SJSA1 (cell line): ENCODE measurements at places on chromosomes 13 and 19. TPM values are rescaled to one million over a fixed set of nuclear protein-coding genes. Genes with fewer than 3 reads are reported as not detected.

DNA sequence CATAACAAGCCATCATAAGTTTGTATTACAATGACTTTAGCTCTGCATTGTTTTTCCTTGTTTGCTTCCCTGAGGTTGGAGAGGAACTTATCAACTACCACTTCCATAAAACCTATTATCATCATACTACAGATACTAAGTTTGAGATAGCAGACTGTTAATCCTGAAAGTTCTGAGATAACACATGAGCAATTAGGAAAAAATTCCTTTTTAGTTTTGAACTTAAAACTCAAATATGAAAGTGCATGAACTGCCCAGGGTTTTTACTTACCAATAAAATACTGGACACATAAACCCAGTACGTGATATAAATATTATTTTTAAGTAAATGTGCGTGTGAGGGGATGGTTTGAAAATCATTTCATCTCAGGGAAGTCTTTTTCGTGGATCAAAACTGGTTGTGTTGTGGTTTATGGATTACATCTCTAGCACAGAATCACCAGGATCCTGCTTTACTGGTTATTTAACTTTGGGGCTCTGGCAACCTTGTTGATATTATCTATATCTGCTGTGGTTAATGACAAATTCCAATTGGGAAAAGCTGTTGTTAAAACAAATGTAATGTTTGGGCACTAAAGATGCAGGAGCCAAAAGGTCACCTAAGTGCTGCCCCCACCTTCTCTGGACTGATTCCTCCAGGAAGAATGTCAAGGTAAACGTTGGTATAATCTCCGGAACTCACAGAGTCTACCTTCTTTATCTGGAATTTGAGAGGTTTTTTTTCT, 12.4 kb downstream of the CDX2 start:
- no peak overlapping the region for H3K4me3 ChIP-seq
- H3K27me3 ChIP-seq = peaks cover 70% of the 10 kb centered on the region
- no peaks in the 10 kb centered on the region for H3K36me3 ChIP-seq
- no peak for DNase-seq

DNA sequence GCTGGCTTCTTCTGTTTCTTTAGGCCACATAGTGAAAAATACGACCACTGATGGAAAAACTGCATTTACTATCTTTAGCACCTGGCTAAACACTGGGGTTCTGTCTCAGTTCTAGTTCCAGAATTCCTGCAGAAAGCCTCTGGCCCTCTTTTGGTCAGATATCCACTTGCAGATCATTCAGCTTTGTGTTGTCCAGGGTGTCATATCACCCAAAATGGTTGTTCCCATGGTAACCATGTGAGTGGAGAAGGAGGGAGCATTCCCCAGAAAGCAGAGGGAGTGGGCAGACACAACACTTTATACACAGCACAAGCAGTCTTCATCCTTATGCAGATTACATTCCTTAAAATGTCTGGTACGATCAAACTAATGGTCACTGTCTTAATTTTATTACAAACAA, 73.5 kb downstream of the CAB39L start:
- DNase-seq = no peak
- no peaks in the 10 kb centered on the region for H3K36me3 ChIP-seq
- no peaks in the 10 kb centered on the region for H3K27me3 ChIP-seq
- no peak overlapping the region for H3K4me3 ChIP-seq
- H3K4me1 ChIP-seq = peaks cover 3% of the 10 kb centered on the region; the same call in 1 of the 2 replicates

- H3K4me3 ChIP-seq = no peak overlapping the region
- H3K27ac ChIP-seq = no peak overlapping the region
- peaks cover 4% of the 10 kb centered on the region for H3K4me1 ChIP-seq
- H3K36me3 ChIP-seq = no peaks in the 10 kb centered on the region
Measured at GRCh38 chr19:295687-296370, 4.6 kb upstream of the PLPP2 start.

GRCh38 chr13:112012016-112012704, 54.8 kb upstream of the SOX1 start:
- H3K27ac ChIP-seq = no peak overlapping the region
- H3K36me3 ChIP-seq = no peaks in the 10 kb centered on the region
- no peaks in the 10 kb centered on the region for H3K4me1 ChIP-seq
- no peak overlapping the region for H3K4me3 ChIP-seq
- no peak for DNase-seq
- H3K27me3 ChIP-seq = peaks cover 69% of the 10 kb centered on the region

- no peaks in the 10 kb centered on the region for H3K27me3 ChIP-seq
- no peak within 1 kb of the TSS for H3K4me3 ChIP-seq
- no peaks in the 10 kb centered on the region for H3K4me1 ChIP-seq
- DNase-seq = no peak
Measured at GRCh38 chr19:3771906-3772455, at the start of gene RAX2. Gene RAX2, minus strand, starts transcription at chr19:3772228. Its CDS starts 486 bp downstream, at chr19:3771742.

DNA sequence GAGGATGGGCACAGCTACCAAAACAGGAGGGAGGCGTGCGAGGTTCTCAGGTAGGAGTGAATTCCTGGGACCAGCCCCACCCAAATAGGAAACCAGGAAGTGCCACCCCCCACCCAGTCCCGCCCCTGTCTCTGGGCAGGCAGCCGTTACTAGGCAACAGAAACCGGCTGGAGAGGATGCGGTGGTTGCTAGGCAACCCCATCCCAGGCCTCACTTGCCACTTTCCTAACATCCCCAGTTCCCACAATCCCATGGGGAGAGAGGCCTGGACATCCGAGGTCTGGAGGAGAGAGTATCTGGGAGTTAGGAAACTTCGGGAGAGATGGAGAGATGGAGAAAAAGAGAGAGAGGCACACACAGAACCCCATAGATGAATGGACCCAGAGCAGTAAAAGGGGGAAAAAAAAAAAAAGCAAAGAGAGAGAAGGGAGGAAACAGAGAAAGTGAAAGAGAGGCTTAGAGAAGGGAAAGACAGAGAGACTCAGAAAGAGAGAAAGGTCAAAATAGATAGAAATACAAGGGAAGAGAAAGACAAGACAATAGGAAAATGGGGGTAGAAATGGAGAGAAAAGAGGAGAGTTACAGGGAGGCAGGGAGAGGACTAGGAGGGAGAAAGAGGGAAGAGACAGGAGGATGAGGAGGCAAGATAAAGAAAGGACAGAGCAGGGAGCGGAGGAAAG, 3.8 kb downstream of the GRIK5 start:
- no peak overlapping the region for H3K4me3 ChIP-seq
- DNase-seq = no peak
- H3K36me3 ChIP-seq = no peaks in the 10 kb centered on the region

GRCh38 chr13:89584058-89584620, 1763.3 kb upstream of the MIR17HG start:
- no peaks in the 10 kb centered on the region for H3K36me3 ChIP-seq
- peak; percentile 16 for DNase-seq
- no peak overlapping the region for H3K4me3 ChIP-seq

DNA sequence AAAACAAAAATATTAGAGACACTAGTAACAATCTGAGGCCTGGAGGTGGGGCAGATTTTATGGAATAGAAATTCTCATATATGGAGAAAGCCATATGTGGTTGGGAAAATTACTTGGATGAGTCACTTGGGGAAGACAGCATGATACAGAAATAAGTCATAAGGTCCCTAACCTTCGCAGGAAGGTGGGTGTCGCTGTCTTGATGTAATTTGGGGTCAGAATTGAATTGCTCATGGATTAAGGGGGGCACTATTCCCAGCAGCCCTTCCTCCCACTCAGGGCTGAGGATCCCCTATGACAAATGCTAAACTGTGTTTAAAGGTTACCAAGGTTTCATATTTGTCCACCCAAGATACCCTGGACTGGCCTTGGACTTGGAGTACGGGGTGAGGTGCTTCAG, 5.0 kb downstream of the RDH8 start:
- no peak overlapping the region for H3K27ac ChIP-seq
- H3K4me3 ChIP-seq = no peak overlapping the region
- no peak for DNase-seq
- H3K4me1 ChIP-seq = no peaks in the 10 kb centered on the region
- H3K36me3 ChIP-seq = no peaks in the 10 kb centered on the region
- H3K27me3 ChIP-seq = no peaks in the 10 kb centered on the region; the same call in none of the 2 replicates

GRCh38 chr13:26247011-26247410, 6.9 kb upstream of the CDK8 start:
- no peak overlapping the region for H3K27ac ChIP-seq
- H3K4me1 ChIP-seq = no peaks in the 10 kb centered on the region
- no peaks in the 10 kb centered on the region for H3K36me3 ChIP-seq
- DNase-seq = no peak

DNA sequence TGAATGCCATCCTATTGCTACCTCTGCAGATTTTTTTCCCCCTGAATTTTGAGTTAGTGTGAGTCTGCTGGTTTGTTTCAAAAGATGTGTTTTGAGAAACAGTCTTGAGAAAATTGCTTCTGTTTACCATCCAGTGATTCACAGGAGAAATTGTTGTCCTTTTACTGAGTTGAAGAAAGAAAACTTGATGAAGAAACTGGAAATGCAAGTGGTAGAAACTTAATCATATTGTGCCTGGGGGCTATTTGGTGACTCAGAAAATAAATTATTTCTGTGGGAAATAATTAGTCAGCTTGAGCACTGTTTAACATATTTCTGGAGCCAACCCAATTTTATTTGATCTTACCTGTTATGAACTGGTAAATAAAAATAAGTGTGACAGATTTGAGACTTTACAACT, 35.4 kb downstream of the PAN3 start:
- H3K4me3 ChIP-seq = no peak overlapping the region
- no peak overlapping the region for H3K27ac ChIP-seq
- 0 out of 2 replicates have a peak, but pooled peaks cover 4% of the 10 kb centered on the region for H3K36me3 ChIP-seq
- H3K27me3 ChIP-seq = no peaks in the 10 kb centered on the region

DNA sequence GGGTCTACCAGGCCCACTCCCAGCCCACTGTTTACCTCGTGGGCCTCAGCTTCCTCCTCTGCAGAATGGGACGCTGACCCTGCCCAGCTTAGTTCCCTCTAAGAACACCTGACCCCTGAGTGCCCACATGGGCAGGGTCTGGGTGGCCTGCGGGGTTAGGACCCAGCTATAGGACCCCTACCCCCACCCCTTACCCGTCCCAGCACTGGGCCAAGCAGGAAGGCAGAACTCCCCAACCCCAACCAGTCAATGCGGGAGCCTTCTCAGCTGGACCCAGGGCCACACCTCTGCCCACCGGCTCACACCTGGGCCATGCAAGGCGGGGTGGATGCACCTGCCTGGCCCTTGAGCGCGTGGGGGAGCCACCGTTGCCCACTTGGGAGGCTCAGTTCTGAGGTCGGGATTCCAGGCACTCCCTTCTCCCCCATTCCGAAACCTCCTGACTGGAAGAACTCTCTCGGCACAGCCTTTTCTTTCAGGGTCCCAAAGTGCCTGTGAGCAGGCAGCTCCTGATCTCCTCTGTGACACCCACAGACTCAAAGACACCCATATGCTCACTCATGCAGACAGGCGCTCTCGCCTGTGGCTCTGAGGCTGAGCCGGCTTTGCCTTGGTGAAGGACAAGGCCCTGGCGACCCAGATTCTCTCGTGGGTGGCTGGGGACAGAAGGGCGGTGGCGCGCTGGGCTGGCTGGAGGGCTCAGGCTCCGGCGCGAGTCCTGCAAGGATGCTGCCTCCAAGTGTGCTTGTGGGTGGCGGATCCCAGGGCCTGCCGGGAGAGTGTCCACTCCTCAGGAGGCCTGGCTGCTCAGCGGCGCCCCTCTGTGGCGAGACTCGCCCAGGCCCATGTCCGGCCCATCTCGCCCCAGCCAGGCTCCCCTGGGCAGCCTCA, 27.9 kb upstream of the PARP4 start:
- no peak for DNase-seq
- H3K4me1 ChIP-seq = no peaks in the 10 kb centered on the region
- no peak overlapping the region for H3K27ac ChIP-seq
- H3K27me3 ChIP-seq = peaks cover 12% of the 10 kb centered on the region; the same call in 1 of the 2 replicates
- H3K4me3 ChIP-seq = no peak overlapping the region

- H3K36me3 ChIP-seq = peaks cover 1% of the 10 kb centered on the region
- no peak for DNase-seq
- peaks cover 7% of the 10 kb centered on the region for H3K4me1 ChIP-seq
- peaks cover 39% of the 10 kb centered on the region for H3K27me3 ChIP-seq
Measured at GRCh38 chr13:78610381-78610883, 7.1 kb upstream of the POU4F1 start.

DNA sequence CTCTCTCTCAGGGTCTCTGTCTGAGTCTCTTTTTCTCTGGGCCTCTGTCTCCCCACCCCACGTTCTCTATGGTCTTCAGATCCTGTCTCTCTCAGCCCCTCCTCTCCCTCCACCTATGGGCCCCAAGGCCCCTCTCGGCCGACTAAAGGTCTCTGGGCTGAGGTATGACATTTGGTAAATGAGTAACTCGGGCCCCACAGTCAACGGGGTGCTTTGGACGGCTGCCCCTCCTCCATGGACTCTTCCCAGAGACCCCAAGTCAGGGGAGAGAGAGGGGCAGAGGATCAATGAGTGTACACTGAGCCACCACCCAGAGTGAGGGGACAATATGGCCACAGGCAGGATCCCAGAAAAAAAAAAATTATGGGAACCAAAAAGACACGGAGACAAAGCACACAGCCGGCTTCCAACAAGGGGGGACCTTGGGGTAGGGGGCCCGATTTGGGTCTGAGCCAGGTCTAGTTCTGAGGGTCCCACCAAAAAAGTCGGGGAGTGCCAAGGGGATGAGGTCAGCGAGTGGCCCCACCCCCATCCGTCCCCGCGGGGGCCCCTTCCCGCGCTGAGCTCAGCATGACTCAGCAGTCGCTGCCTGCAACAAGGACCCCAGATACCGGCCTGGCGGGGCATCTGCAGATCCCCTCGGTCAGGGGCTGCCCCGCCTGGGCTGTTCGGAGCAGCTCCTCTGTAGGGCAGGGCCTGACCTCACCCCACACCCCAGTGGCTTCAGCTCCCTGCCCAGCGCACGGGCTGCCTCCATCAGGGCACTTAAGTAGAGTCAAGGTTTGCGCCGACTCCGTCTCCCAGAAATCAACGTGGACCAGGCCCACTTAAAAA, 1.5 kb upstream of the FTL start:
- no peaks in the 10 kb centered on the region for H3K27me3 ChIP-seq
- H3K27ac ChIP-seq = peak overlapping the region; percentile 99
- DNase-seq = peak; percentile 86
- H3K4me1 ChIP-seq = peaks cover 40% of the 10 kb centered on the region
- H3K36me3 ChIP-seq = peaks cover 48% of the 10 kb centered on the region
- no peak overlapping the region for H3K4me3 ChIP-seq

DNA sequence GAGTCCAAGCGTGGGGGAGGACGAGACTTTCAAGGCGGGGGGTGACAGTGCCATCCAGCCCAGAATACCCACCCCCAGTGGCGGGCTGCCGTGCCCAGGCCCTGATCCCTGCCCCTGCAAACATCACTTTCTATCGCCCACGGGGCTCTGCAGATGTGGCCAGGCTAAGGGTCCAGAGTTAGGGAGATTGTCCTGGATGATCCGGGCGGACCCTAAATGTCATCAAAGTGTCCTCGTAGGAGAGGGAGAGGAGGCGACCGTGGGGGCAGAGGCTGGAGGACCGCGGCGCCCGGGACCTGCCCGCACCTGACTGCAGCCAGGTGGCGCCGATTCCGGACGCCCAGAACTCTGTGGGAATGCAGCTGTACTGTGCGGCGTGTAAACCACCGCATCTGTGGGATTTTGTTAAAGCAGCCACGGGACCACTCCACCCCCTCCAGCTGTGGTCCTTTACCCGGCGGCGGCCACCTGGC, 32.4 kb downstream of the GJA3 start:
- H3K4me3 ChIP-seq = peak overlapping the region; percentile 43
- H3K27ac ChIP-seq = no peak overlapping the region
- H3K36me3 ChIP-seq = no peaks in the 10 kb centered on the region
- no peaks in the 10 kb centered on the region for H3K27me3 ChIP-seq
- peaks cover 12% of the 10 kb centered on the region for H3K4me1 ChIP-seq

Gene SBNO2
- 24.8 and 26.2 TPM in 2 replicates for total RNA-seq

Gene CRX
- not detected in 2 replicates for total RNA-seq

Gene CCDC122
- 4.6 and 7.4 TPM in 2 replicates for total RNA-seq

Gene C19orf73
- 4.3 TPM in 1 of 2 replicates, not detected in the other for total RNA-seq

Gene SYT5
- not detected in 2 replicates for total RNA-seq

Gene ZNF763
- total RNA-seq = 0.18 TPM in 1 of 2 replicates, not detected in the other
